Fibroblast of lung (primary cell): ENCODE measurements at places on chromosomes 2 and 18. TPM values are rescaled to one million over a fixed set of nuclear protein-coding genes. Genes with fewer than 3 reads are reported as not detected.
A peak's percentile ranks its signal among the peaks of the same experiment; 100 is the strongest.

- H3K36me3 ChIP-seq = no peaks in the 10 kb centered on the region
- no peak overlapping the region for H3K4me3 ChIP-seq
- no peak overlapping the region for H3K27ac ChIP-seq
- H3K4me1 ChIP-seq = no peaks in the 10 kb centered on the region
- H3K27me3 ChIP-seq = no peaks in the 10 kb centered on the region
- DNase-seq = no peak
These were observed 254.2 kb downstream of the EN1 start for GRCh38 chr2:118593257-118593656.

DNA sequence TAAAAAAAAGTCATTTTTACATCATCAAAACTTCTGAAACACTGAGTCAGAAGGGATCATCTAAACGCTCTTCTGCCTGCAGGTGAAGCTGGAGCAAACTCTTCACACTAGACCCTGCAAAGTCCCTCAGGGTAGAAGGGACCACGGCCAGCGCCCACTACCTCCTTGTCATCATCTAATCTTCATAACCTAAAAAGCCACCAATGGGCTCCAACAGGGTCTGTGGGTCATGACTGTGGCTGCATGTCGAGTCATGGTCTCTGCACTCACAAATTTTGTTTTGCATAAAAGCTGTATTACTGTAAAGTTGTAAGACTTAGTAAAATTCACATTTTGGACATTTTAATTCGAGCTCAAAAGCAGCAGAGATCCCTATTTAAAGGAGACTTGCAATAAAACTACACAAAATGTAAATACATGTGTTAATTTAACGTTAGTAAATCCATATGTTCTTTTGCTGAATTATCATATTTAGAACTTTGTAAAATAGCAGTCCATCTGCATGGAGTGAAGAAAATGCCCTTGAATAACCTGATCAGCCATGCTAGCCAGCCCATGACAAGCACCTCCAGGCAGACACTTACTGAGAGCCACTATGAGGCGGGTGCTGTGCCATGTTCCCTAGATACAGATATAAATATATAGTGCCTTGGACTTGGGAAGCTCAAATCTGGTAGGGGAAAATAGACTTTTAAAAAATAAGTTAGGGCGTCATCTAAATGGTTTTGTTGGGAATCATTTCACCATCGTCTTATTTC, 437.2 kb upstream of the LYPD1 start:
- H3K27me3 ChIP-seq = no peaks in the 10 kb centered on the region
- no peak overlapping the region for H3K27ac ChIP-seq
- H3K4me3 ChIP-seq = no peak overlapping the region

- no peak for DNase-seq
- no peak overlapping the region for H3K4me3 ChIP-seq
- peaks cover 6% of the 10 kb centered on the region for H3K27me3 ChIP-seq
- H3K27ac ChIP-seq = no peak overlapping the region
- H3K36me3 ChIP-seq = no peaks in the 10 kb centered on the region
These were observed 4.4 kb downstream of the ANKRD29 start for GRCh38 chr18:23658285-23658684.

DNA sequence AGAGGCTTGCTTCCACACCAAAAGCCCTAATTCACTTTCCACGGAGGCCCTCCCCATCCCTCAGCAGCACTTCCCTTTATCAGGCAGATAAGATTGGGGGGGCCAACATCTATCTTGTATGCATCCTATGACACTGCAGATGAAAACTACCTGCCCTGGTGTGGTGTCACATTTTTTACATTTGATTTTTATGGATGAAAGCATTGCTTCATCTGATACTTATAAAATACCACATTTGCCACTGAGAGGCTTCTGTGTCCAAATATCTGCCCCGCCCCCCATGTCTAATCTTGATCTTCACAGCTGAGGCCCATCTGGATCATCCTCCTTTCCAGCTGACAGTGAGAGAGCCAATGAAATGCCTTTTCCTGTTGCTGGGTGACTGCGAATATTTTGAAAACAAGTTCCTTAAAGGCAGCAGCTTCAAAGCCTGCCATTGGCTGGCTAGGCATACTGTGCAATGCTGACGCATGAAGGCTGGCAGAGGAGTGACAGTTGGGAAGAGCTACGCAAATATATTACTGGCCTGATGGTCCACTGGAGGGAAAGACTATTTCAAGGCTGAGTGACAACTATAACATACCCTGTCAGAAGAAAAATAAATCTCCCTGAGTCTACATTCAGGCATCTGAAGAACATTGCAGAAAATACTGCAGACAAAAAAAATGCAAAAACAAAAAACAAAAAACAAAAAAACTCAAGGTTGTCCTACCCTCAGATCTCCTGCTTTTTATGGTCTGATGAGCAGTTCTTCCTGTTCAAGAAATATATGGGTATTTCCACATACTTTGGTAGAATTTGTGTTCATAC, 318.7 kb downstream of the PDE11A start:
- no peak overlapping the region for H3K27ac ChIP-seq
- no peak overlapping the region for H3K4me3 ChIP-seq
- no peaks in the 10 kb centered on the region for H3K36me3 ChIP-seq
- no peaks in the 10 kb centered on the region for H3K4me1 ChIP-seq
- peak; percentile 93 for DNase-seq

DNA sequence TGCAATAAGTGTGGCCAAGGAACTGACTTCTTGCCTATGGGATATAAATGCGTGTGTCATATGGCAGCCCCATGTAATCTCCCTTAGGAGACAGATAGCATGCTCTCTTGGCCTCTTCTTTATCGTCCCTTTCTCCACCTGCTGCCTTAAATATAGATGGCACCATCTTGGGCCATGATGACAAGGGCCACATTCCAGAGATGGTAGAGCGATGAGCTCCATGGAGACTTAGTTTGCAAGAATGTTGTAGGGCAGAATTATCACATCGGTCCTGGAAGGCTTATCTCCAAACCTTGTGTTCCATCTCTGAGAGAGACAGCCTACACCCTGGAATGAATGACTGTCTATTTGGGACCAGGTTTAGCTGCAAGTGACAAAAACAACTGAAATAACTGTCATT, 536.7 kb downstream of the TNS1 start:
- DNase-seq = no peak
- H3K36me3 ChIP-seq = no peaks in the 10 kb centered on the region
- H3K27ac ChIP-seq = no peak overlapping the region

DNA sequence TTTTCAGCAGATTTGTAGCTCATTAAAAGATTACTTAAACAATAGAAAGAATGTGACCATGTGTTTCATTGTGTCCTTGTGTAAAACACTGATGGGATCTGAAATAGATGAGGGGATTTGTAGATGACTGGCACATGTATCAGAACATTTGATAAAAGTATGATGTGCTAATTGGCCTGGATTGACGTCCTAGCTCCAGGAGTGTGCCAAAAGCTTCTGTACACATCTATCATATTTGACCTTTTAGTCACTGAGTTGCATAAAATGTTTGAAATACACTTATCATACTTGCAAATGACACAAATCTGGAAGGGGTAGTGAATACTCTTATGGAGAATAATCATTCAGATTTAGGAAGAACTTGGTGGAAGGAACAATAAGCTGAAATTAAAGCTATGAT, 778.5 kb downstream of the ERBB4 start:
- no peaks in the 10 kb centered on the region for H3K27me3 ChIP-seq
- H3K36me3 ChIP-seq = no peaks in the 10 kb centered on the region

The EPHA4 gene
- 9.6 and 16.4 TPM in 2 replicates for polyA plus RNA-seq

The SNORC gene
- polyA plus RNA-seq = 0.08 and 0.14 TPM in 2 replicates

The DPP10 gene
- not detected in 2 replicates for polyA plus RNA-seq

The CREG2 gene
- polyA plus RNA-seq = 0.08 and 0.84 TPM in 2 replicates
